ENCODE measurements at places on chromosomes 6 and 20.

DNA sequence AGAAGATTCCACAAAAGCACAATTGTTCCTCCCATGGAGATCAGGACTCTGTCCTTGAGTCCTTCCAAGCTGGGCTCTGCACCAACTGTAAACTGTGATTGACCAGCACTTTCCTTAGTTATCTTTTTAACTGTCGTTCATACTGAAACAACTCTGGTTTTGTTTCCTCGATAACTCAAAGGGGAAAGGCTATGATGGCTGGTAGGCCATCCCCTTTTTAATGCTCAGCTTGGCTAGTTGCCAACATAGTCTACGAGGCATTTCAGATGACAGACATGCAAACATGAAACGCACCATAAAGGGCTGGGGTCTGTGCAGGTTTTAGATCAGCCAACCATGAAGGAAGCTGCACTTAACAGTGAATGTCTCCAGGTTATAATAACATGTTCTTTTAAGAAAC is 497.1 kb upstream of the ARID1B start:
- DNase-seq = no peak

DNA sequence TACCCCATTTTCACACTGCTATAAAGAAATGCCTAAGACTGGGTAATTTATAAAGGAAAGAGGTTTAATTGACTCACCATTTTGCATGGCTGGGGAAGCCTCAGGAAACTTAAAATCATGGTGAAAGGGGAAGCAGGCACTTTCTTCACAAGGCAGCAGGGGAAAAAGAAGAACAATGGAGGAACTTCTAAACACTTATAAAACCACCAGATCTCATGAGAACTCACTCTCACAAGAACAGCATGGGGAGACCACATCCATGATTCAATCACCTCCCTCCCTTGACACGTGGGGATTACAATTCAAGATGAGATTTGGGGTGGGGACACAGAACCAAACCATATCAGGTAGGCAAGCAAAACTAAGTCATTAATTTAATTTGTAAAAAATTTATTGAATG is 343.2 kb downstream of the FRK start:
- no peak for DNase-seq

- DNase-seq = peak; percentile 81
These were observed 50.8 kb upstream of the BEND6 start for GRCh38 chr6:56904068-56904467.

GRCh38 chr6:63537201-63537958 is 34.9 kb upstream of the LOC128125822 start:
- peak; percentile 94 for DNase-seq

- DNase-seq = no peak
These were observed 44.0 kb upstream of the SMOC2 start for GRCh38 chr6:168397012-168397411.

- peak; percentile 23 for DNase-seq
These were observed 170.6 kb downstream of the LY86 start for GRCh38 chr6:6758915-6759654.

- DNase-seq = no peak
These were observed 38.3 kb downstream of the ARHGAP18 start for GRCh38 chr6:129671442-129672340.

- DNase-seq = no peak
These were observed 23.1 kb downstream of the UBE3D start for GRCh38 chr6:83042467-83043053.

- no peak for DNase-seq
These were observed 32.9 kb downstream of the TRIM38 start for GRCh38 chr6:25995507-25995906.

DNA sequence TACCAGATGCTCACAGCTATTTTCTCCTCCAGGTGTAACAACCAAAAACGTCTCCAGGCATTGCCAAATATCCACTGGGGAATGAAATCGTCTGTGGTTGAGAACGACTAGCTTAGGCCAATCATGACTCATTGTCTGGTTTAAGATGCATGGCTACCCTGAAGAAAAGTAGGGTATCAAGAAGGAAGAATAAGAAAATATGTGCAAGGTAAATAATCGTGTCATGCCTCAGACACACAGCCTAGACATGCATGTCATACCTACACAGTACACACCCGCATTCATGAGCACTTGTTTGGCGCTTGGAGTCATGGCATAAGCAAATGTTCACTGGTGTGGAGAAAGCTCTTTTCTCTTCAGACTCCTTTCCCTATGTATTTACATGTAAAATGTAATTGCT is 745.7 kb downstream of the MAFB start:
- peak; percentile 11 for DNase-seq

GRCh38 chr20:4306206-4306605 is 290.8 kb upstream of the RNF24 start:
- no peak for DNase-seq

GRCh38 chr6:17863901-17864754 is 123.3 kb downstream of the KIF13A start:
- peak; percentile 96 for DNase-seq

DNA sequence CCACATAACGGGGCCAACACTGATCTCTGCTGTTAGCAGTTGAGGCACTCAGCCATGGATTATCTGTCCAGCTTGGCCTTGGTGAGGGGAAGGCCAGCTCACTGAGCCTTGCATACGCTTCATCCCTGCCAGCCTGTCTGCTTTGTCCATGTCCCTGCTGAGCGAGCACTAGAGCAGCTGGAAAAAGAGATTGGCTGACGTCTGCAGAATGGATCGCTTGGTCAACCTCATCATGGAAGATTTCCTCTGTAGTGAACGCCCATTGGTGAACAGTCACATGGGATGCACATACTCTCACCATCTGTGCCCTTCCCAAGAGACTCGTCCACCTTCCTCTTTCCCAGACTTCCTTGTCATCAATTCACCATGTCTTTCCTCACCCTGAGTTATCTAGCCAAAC is 26.9 kb downstream of the MUC22 start:
- no peak for DNase-seq

DNA sequence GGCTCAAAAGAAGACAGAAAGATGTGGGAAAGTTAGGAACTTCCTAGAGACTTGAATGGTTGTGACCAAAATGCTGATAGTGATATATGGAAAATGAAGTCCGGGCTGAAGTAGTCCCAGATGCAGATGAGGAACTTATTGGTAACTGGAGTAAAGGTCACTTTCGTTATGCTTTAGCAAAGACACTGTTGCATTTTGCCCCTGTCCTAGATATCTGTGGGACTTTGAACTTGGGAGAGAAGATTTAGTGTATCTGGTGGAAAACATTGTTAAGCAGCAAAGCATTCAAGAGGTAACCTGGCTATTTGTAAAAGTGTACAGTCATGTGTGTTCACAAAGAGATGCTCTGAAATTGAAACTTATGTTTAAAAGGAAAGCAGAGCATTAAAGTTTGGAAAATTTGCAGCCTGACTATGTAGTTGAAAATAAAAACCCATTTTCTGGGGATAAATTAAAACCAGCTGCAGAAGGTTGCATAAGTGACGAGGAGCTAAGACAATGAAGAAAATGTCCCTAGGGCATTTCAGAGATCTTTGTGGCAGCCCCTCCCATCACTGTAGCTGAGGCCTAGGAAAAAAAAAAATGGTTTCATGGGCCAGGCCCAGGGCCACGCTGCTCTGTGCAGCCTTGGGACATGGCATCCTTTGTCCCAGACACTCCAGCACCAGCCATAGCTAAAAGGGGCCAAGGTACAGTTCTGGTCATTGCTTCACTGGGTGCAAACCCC is 1692.2 kb downstream of the HACE1 start:
- no peak for DNase-seq

DNA sequence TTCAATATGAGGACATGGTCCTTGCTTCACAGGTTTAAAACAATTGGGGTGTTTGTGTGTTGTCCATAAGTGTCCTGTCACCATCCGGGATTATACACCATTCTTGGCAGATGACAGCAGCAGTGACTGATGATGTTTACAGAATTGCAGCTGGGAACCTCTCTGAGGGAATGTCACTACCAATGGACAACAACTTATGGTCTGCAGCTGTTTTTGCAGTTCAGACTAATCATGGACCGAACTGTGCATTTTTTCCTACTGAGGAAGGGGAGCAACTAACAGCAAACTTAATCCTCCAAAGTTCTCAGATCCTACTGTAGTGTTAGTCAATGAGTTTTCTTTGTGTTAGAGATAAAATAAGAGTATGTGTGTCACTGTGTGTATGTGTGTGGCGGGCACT is 26.0 kb downstream of the FAM229B start:
- DNase-seq = no peak

DNA sequence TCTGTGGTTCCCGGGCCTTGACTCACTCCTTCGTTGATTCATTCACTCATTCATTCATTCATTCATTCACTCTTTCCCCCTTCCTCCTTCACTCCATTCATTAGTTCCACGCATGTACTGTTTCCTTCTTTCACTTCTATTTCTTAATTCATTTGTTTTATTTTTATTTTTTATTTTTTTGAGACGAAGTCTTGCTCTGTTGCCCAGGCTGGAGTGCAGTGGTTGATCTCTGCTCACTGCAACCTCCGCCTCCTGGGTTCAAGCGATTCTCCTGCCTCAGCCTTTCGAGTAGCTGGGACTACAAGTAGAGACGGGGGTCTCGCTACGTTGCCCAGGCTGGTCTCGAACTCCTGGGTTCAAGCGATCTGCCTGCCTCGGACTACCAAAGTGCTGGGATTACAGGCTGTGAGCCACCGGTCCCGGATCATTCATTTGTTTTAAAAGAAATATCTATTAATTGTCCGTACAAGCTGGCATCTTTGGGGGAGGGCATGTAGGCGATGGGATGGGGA is 427 bp upstream of the NFKBIE start:
- DNase-seq = no peak

DNA sequence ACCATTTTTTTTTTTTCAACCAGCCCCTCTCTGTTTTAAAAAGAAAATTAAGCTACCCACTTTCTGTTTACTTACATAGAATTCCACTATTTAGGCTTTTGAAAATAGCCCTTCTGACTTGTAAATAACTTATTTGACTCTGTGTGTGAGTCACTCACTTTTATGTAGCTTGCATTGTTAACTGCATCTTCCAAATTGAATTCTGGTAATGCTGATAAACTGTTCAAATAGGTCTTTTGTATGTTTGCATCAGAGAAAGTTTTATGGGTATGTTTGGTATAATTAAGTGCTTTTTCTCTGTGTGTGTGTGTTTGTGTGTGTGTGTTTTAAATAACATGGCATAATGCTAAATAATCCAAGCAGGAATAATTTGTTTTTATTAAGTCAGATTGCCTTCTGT is 360.1 kb downstream of the PLCB1 start:
- no peak for DNase-seq

GRCh38 chr6:30747300-30747687 is 2.9 kb upstream of the IER3 start:
- no peak for DNase-seq

GRCh38 chr6:169155481-169155880 is 98.2 kb downstream of the THBS2 start:
- no peak for DNase-seq

DNA sequence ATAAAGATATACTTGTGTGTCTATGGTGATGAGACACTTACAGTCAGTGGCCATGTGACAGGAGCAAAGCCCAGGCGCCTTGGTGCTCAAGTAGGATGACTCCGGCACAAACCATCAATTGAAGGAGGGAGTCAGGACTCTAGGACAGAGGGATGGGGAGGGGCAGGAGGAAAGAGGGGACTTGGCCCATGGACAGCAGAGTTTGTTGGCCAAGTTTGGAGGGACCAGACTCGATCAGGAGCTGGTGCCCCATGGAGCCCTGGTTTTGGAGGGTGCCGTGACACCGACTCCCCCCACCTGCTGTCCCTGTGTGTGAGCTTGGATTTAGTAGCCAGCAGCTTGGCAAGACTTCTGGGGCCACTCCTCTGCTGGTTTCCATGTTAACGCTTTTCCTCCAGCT is 66.1 kb downstream of the ADNP start:
- DNase-seq = no peak

DNA sequence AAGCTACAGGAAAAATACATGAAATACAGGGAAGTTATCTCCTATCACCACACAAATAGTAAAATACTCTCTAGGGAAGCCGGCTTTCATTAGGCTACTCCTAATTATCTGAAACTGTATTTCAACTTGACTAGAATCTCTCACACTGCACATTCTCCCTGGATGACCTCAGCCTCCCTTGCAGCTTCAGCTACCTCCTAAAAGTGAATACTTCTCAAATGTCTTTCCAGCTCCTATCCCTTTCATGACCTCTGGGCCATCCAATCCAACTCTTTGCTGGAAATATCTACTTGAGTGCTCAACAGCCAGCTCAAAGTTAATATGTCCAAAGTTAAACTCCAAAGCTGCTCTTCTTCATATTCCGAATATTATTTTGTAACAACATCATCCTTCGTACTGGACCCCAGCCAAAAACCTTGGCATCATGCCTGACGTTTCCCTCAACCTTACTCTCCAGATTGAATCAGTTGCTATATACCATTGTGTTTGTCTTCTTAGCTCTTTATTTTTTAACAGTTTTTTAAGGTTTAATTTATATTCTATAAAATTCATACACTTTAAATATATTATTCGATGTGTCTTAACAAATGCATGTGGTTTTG is 29.4 kb upstream of the KIF6 start:
- no peak for DNase-seq

GRCh38 chr6:39952167-39952566 is 17.9 kb upstream of the MOCS1 start:
- no peak for DNase-seq

- DNase-seq = peak; percentile 64
These were observed 57.2 kb upstream of the ARHGAP18 start for GRCh38 chr6:129766959-129767728.

DNA sequence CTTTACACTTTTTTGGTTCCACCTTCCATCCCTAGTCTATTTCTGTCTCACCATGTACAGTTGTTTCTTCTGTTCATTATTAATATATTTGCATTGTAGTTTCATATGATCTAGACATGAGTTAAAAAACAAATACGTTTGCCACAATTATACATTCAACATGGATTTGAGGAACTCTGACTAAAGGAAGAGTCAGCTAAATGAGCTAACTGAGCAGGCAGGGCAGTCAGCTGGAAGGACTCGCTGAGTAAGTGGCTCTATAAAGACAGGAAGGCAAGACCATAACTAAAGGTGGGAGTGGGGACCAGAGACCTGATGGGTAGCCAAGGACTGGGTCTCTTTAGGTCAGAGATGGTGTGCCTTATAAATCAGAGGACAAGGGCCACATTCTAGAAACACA is 26.3 kb downstream of the TMX4 start:
- DNase-seq = no peak

DNA sequence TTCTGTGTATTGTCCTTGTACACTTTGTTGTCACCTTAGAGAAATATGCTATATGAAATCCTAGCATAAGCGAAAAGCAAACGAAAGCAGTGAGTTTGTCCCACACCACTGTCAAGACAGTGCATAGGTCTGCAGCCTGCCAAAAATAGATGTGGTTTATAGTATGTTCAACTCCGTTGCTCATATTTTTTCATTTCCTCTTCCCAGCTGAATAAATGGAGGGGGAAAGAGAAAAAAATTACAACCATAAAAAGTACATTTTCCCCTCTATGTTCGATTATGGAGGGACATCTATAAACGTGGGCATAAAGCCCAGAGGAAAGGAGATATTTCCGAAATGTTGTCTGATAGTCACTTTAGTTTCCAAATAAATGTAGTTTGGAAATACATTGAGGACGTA is 25.8 kb downstream of the PRL start:
- no peak for DNase-seq

Data from mammary epithelial cell (primary cell).